Right renal pelvis (tissue), 4 donors: ENCODE measurements at places on chromosomes 4 and X. TPM values are rescaled to one million over a fixed set of nuclear protein-coding genes. Genes with fewer than 3 reads are reported as not detected.

MAGEC2 gene
- polyA plus RNA-seq = not detected

FAM9C gene
- 0.49 TPM for polyA plus RNA-seq

ATP2B3 gene
- 0.23 TPM for polyA plus RNA-seq

PRDM8 gene
- polyA plus RNA-seq = 2.2 TPM

AR gene
- 3.6 TPM for polyA plus RNA-seq

DIPK2B gene
- 10.4 TPM for polyA plus RNA-seq

IL21 gene
- polyA plus RNA-seq = not detected

MPP1 gene
- 31.4 TPM for polyA plus RNA-seq

OGT gene
- 163 TPM for polyA plus RNA-seq

AFM gene
- 15.8 TPM for polyA plus RNA-seq

GAGE13 gene
- polyA plus RNA-seq = not detected

CTPS2 gene
- 37.0 TPM for polyA plus RNA-seq

CSAG1 gene
- not detected for polyA plus RNA-seq

UGT2A3 gene
- polyA plus RNA-seq = 110 TPM

ENPEP gene
- 182 TPM for polyA plus RNA-seq

MAGT1 gene
- polyA plus RNA-seq = 104 TPM

ZFYVE28 gene
- polyA plus RNA-seq = 3.0 TPM

AFP gene
- polyA plus RNA-seq = 992 TPM

S100P gene
- 9.3 TPM for polyA plus RNA-seq

WAS gene
- polyA plus RNA-seq = 2.5 TPM

HSFX1 gene
- polyA plus RNA-seq = 2.0 TPM

CFAP99 gene
- 0.76 TPM for polyA plus RNA-seq

P2RY8 gene
- polyA plus RNA-seq = 1.1 TPM

NXF3 gene
- 0.05 TPM for polyA plus RNA-seq

MRFAP1 gene
- 466 TPM for polyA plus RNA-seq

ADGRG4 gene
- not detected for polyA plus RNA-seq
